ENCODE measurements at places on chromosomes 6 and 20. TPM values are rescaled to one million over a fixed set of nuclear protein-coding genes. Genes with fewer than 3 reads are reported as not detected.

CCDC170 gene
- 9.8 TPM for total RNA-seq

RSPO4 gene
- not detected for total RNA-seq

DNA sequence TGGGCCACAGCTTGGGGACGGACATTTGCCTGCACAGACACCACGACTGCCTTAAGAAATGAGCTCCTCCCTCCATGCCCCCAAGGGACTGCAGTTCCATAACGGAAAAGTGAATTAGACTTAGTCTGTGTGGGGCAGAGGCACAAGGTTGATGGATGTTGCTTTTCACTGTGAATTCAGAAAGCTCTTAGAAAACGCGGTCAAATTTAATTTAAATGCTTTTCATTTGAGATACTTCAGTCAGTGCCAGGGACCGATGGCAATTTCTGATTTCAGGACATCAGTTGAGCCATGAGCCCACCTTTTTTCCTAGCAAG is 356.4 kb downstream of the KIF16B start:
- H3K27ac ChIP-seq = no peak overlapping the region
- H3K4me1 ChIP-seq = no peaks in the 10 kb centered on the region
- no peaks in the 10 kb centered on the region for H3K36me3 ChIP-seq
- no peak overlapping the region for H3K4me3 ChIP-seq
- DNase-seq = no peak

DNA sequence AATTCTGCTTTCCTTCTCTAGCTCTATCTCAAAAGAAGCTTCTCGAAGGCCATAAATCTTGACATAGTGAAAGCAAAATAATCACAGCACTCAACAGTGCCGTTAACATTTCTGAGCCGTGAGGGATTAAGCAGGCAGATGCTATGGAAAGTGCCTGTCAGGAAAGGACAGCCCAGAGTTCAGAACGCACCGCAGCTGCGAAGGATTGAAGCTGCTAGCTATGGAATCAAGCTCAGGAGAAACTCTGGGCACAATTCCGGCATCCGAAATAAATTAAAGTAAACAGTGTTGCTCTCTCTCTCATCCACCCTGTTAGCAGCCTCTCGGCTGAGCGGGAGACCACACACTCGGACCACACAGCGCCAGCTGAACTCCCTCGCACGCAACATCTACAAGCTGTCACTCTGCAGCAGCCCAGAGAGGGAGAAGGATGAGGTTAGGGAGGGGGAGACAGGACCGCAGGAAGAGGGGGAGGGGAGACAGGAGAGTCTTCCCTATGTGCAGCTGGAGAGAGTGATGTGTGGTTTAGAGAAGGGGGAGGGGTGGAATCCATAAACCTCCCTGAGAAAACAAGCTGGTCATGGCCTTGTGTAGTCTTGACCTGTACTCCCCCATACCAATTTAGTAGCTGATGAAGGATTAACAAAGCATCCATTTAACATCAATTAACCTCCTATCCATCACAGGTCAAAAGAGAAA is 9.0 kb downstream of the EXOC2 start:
- H3K4me1 ChIP-seq = no peaks in the 10 kb centered on the region
- no peaks in the 10 kb centered on the region for H3K36me3 ChIP-seq
- DNase-seq = no peak
- H3K27me3 ChIP-seq = no peaks in the 10 kb centered on the region

DNA sequence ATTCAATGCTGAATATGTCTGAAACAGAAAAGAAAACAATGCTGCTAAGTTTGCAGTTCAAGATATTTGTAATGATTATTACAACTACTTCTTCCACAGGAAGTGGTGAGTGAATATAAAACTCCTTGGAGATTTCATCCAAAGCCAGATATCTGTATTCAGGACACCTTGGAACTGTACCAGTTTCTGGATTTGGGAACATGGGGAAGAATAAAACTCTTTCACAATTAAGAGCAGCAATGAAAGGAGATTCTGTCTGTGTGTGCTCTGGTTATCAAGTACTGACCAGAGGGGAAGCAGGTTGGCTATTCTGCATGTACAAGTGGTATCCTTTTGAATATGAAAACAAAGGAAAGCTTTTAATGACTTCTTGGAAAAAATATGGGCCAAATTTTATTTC is 21.1 kb downstream of the ELOVL2 start:
- DNase-seq = no peak
- no peaks in the 10 kb centered on the region for H3K36me3 ChIP-seq
- no peaks in the 10 kb centered on the region for H3K27me3 ChIP-seq
- H3K27ac ChIP-seq = no peak overlapping the region
- no peaks in the 10 kb centered on the region for H3K4me1 ChIP-seq

GRCh38 chr6:27608916-27609883 is 136.3 kb upstream of the ZNF184 start:
- H3K27me3 ChIP-seq = no peaks in the 10 kb centered on the region
- no peak overlapping the region for H3K27ac ChIP-seq
- H3K4me1 ChIP-seq = no peaks in the 10 kb centered on the region
- H3K4me3 ChIP-seq = no peak overlapping the region

- H3K27me3 ChIP-seq = no peaks in the 10 kb centered on the region
- no peak overlapping the region for H3K27ac ChIP-seq
- H3K36me3 ChIP-seq = no peaks in the 10 kb centered on the region
- no peak for DNase-seq
These were observed 125.3 kb downstream of the ATXN1 start for GRCh38 chr6:16635810-16636602.

DNA sequence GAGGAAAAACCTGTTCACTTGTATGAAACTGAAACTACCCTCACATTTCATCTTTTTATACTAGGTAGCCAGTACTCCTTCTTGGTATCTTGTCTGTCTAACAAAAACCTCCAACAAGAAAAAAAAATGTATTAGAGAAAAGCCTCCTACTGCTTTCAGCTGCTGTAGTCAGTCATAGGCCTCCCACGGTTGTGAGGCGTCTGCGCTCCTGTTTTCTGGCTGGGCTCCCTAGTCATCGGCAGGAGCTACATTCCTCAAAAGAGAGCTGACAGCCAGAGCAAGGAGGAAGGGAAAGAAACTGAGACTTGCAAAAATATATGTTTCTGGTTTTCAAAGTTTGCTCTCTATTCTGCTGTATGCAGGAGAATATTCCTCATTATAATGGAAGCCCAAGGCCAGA is 517.0 kb downstream of the LMBRD1 start:
- no peaks in the 10 kb centered on the region for H3K27me3 ChIP-seq
- no peaks in the 10 kb centered on the region for H3K4me1 ChIP-seq
